MG63 (cell line): ENCODE measurements at places on chromosomes 3 and 15. TPM values are rescaled to one million over a fixed set of nuclear protein-coding genes. Genes with fewer than 3 reads are reported as not detected.

Gene FBXW12
- not detected in 2 replicates for total RNA-seq

Gene SUCLG2
- 35.4 and 39.6 TPM in 2 replicates for total RNA-seq

Gene KLHDC8B
- 7.6 and 8.8 TPM in 2 replicates for total RNA-seq

Gene ARL14
- not detected in 2 replicates for total RNA-seq

- peak; percentile 90 for DNase-seq
Observed at GRCh38 chr3:126781889-126782491, 78.0 kb downstream of the CHCHD6 start.

- DNase-seq = no peak
Observed at GRCh38 chr3:16960125-16960524, 75.4 kb downstream of the PLCL2 start.

- no peak for DNase-seq
Observed at GRCh38 chr15:86041399-86041798, 38.3 kb upstream of the AGBL1 start.

- DNase-seq = peak; percentile 71
Observed at GRCh38 chr3:86990012-86990733, 776 bp downstream of the VGLL3 start.

GRCh38 chr3:72412340-72412956 is 435.8 kb downstream of the SHQ1 start:
- DNase-seq = no peak

DNA sequence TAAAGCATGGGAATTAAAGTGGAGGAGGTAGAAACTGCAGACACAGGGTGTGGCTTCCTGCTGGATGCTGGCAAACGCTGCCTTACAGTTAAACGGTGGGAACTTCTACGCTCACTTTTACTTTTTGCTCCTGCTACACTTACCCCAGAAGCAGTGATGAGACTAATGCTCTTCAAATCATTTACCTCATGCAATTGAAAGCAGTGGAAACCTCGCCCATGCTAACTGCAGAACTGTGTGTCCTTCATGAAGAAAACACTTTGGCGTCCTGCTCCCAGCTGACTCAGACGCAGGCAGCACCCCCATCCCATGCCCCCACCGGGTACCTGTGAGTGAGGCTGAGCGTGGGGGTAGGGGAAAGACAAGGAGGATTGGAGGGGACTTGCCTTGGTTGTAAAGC is 31.8 kb downstream of the UPK1B start:
- DNase-seq = no peak

DNA sequence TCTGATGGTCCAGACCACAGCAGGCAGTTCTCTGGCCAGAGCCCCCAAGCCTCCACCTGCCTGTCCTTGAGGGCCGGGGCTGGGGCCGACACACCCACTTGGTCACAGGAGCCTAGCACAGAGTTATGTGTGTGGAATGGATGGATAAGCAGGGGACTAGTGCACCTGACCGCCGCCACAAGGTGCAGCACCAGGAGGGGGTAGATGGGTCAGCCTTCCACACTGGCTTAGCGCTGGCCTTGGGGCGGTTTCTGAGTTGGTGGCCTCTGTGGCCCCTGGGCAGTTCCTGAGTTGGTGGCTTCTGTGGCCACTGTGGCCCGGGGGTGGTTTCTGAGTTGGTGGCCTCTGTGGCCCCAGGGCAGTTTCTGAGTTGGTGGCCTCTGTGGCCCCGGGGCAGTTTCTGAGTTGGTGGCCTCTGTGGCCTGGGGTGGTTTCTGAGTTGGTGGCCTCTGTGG is 75.8 kb downstream of the FBLN2 start:
- DNase-seq = no peak

DNA sequence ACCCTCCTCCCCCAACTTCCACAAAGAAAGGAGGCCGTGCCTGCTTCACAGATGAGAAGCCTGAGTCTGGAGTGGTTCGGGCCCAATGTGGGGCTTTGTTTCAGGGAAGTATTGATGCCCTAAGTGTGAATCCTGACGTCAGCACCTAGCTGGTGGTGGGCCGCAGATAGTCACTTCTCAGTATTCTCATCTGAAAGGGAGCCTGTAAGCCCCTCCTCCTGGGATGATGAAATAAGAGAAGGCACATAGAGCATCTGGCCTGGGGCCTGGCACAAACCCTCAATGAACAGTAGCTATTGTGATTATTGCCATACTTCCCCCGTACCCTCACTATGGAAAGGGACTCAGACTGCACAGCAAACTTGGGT is 24.8 kb downstream of the LINGO1 start:
- DNase-seq = no peak

DNA sequence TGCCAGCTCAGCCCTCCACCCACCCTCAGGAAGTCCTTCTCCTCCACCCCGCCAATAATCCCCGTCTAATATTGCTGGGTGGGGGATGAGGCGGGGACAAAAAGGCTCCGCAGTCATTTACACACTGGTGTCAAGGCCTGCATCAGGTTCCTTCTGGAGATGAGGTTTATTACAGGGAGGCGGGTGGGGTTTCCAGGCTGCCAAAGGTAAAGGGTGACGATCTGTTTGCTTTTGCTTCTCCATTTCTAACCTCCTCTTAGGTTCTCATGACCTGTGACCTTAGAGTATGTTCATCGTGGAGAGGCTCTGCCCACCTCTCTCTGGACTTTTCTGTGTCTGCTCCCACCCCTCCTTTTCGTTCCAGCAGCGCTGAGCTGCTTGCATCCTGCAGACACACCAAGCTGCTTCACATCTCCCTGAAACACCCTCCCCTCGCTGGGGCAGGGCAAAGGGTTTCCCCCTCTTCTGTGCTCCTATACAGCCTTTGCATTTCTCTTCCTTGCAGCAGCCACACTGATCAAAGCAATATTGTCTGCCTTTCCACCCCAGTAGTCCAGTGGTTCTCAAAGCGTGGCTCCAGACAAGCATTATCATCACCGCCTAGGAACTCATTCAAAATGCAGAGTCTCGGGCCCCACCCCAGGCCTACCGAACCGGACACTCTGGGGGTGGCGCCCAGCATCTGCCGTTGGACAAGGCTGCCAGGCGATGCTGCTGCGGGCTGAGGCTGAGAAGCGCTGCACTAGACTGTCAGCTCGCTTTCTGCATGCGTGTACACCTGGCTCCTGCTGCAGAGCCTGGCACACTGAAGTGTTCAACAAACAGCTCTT is 26.6 kb downstream of the CA12 start:
- DNase-seq = no peak

DNA sequence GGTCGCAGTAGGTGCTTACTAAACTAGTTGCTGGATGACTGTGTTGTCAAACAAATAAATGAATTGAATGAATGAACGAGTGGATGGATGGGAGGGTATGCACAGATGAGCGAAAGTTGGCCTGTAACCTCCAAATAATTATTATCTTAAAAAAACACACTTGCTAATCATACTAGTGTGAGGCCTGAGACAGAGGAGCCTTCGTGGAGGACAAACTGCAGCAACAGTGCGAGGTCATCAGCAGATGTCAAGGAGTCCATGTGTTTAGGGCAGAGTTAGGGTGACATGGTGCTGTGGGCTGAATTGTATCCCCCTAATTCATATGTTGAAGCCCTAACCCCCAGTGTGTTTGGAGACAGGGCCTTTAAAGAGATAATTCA is 24.4 kb downstream of the CORO2B start:
- no peak for DNase-seq
